ENCODE measurements at places on chromosomes 11 and 22.

DNA sequence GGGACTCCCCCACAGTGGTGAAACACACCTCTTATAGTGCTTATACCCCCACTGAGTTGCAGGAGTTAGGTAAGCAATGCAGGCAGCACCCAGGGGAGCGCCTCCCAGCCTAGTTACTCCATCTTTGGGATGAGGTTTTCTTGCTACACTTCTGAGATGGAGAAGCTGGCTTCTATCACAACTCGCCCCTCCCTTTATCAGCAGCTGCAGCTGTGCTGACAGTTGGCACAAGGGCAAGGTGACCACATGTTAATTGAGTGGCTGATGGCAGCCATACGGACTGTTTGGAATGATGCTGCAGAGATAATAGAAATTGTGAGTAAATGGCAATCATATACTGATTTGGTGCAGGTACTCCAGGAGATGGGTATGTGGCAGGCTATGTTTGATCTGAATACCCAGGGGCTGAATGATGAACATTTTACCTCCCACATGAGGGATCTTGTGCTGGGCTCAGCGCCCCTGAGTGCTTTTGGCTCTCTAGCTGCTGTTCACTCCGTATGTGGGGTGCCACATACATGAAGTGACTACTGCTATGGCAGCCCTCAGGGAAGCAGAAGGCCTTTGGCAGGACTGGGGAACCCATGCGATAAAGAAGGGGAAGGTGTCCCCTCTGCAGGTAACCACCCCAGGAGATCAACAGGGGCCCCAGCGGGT, 29.2 kb upstream of the KCNA4 start:
- no peak for DNase-seq

GRCh38 chr11:88174709-88175568, at the start of gene RAB38:
Gene RAB38, minus strand, starts transcription at chr11:88175443. Its CDS starts 59 bp downstream, at chr11:88175384.
- peak; percentile 74 for DNase-seq

DNA sequence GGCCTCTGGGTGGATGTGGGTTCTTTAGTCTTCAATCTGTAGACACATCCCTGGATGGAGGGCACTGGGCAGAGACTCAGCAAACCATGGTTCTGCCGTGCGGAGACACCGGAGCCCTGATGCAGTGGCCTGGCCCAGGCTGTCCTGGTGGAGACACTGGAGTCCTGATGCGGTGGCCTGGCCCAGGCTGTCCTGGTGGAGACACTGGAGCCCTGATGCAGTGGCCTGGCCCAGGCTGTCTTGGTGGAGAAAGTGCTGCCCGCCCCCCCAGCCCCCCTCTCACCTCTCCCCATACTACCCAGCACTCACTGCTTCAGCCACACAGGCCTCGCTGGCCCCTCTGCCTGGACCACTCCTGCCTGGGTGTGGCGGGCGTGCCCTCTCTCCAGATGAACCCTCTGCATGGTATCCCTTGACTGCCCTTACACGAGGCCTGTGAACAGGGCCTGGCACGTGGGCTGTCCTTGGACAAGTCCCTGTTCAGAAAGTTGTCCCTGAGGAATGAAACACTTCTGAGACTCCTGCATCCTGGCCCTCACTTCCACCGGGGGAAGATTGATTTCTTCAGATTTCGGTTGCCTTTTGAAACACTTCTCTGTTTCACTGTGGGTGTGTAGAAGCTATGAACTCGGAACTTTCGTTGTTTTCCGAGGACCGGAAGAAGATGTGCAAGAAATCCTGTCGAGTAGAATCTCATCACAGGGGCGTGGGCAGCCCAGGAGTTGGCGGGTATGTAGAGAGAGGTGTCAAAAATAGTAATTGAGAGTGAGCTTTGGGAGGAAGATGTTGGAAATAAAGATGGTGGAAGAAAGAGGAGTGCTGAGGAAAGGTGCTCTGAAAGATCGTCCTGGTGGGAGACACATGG, 26.2 kb downstream of the IGHMBP2 start:
- no peak for DNase-seq

DNA sequence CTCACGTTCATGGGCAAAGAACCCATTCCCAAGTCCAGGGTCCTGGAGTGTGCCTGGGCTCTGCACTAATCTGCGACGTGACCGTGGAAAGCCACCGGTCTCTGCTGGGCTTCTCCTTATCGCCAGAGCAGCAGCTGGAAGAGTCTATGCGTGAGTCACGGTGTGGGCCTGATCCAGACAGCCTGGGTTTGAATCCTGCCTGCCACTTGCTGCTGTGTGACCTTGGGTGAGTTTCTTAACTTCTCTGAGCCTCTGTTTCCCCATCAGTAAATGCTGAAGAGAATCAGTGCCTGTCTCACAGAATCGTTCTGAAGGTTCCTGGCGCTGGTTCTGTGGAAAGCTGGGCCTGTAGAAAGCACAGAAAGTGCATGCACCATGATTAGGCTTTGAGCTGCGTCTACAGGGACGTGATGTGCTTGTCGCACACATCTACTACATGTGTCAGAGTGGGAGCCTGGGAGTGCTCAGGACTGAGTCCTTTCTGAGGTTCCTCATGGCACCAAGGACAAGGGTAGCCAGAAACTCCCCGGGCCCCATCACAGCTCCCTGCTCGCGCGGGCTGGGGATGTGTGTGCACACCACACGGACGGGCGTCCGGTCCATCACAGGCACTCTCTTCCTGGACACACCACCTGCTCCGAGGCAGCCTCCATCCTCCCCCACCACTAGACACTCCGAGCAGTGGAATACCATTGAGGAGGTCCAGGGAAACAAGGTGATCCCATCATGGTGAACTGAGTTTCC, 20.5 kb upstream of the PDGFB start:
- no peak for DNase-seq

GRCh38 chr22:23938328-23939016, 22.5 kb downstream of the GSTT2B start:
- no peak for DNase-seq

Measured in transverse colon (tissue), 4 donors.